ENCODE measurements at places on chromosomes 2 and 18. TPM values are rescaled to one million over a fixed set of nuclear protein-coding genes. Genes with fewer than 3 reads are reported as not detected.
A peak's percentile ranks its signal among the peaks of the same experiment; 100 is the strongest.

HNMT gene
- 12.7 TPM for total RNA-seq

GALNT5 gene
- 0.16 TPM for total RNA-seq

DCDC2C gene
- total RNA-seq, result not detected

LRP1B gene
- total RNA-seq, result 0.08 TPM

C2orf78 gene
- not detected for total RNA-seq

CTIF gene
- total RNA-seq, result 54.5 TPM

ARHGAP15 gene
- total RNA-seq, result 5.4 TPM

DYSF gene
- total RNA-seq, result 45.8 TPM

- no peak for DNase-seq
Observed at GRCh38 chr2:38233231-38233983, 143.7 kb downstream of the ATL2 start.

- DNase-seq, result no peak
Observed at GRCh38 chr2:75949385-75950030, 238.8 kb upstream of the GCFC2 start.

DNA sequence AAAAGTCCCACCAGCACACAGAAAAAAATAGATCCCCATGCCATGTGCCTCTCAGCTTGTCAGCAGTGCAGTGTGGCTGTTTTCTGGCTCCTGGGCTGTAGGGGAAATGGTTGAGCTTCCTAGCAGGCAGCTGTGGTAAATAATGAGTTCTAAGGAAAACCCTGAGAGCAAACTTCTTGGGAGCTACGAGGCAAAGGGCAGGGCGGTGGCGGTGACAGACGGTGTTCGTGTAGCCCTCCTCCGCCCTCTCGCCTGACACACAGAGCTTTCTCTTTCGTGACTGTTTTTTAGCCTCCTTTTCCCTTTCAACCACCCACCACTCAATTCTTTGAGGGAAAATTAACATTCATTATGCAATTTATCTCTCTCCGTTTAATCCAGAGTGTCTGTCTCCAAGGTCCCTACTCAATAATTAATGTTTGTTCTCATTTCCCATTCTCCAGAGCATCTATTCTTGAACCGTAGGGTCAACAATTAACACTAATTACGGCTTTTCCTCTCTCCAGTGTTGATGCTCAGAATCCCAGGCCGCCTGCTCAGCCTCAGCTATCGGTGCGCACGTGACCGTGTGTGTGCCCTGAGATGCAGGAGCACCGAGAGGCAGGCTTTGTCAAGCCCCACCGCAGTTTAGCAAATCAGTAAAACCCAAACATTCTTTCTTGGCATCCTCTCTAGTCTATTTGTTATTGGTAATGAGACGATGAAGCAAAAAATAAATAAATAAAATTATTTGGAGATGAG is 50.1 kb downstream of the KIAA2012 start:
- no peak for DNase-seq

GRCh38 chr2:48545244-48545643 is 15.3 kb downstream of the STON1 start:
- DNase-seq, result no peak

GRCh38 chr2:101111917-101112771 is 39.0 kb downstream of the TBC1D8 start:
- DNase-seq, result peak; percentile 50

DNA sequence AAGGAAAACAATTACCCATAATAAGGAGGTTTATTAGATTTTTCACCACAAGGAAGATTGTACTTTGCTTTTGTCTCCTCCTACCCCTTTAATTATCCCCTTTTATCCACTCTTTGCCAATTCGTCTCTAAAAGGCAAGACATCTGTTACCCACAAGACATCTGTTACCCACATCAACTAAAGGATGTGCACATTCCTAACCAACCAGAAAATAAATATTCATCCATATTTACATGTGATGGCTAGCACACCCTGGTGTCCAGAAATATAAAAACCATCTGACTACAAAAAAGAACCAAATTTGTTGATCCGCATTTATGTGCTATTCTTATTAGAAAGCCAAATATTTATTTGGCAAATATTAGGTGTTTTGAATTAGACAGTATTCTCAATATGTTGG is 35.7 kb downstream of the ACVR1C start:
- DNase-seq, result no peak

GRCh38 chr18:68724021-68724420 is 9.1 kb upstream of the TMX3 start:
- DNase-seq, result no peak

DNA sequence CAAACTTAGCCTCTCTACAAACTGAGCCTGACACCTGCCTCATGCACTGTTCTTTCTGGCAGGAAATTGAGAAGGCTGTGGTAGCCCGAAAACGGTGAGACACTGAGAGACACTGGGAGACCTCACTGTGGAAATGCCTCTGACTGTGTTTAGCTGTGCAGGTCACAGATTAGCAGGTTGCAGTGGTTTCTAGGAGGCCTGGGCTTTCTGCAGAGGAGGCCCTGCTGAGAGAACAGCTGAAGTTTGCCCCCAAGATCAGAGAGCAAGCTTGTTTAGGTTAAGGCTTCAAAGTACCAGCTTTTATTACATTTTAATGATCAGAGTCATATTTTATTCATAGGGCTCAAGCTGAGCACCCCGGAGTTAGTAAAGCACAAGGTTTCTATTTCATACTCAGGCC is 68.7 kb upstream of the LYPD6 start:
- no peak for DNase-seq

DNA sequence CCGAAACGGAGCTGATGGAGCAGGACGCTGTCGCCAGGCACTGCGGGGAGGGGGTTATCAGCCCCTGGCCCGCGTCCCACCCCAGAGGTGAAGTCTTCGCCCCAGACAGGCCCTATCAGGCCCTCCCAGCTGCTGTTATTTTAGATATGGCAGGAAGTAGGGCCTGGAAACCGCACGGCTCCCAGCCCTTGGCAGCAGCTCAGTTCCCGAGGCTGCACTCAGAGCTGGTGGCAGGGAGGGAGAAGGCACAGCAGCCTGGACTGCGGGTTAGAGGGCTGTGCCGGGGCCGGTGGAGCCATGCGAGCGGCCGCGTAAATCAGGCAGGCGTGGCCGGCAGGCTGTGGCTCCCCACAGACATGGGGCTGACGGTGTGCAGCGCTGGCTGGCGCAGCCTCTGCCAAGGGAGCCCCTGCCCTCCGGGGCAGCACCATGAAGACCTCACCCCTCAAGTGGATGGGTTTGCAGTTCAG is 111.4 kb downstream of the NFATC1 start:
- DNase-seq, result peak; percentile 88

- no peak for DNase-seq
Observed at GRCh38 chr18:39701055-39701783, 2135.6 kb upstream of the CELF4 start.

GRCh38 chr2:9543557-9543956 is 12.1 kb downstream of the ADAM17 start:
- no peak for DNase-seq

DNA sequence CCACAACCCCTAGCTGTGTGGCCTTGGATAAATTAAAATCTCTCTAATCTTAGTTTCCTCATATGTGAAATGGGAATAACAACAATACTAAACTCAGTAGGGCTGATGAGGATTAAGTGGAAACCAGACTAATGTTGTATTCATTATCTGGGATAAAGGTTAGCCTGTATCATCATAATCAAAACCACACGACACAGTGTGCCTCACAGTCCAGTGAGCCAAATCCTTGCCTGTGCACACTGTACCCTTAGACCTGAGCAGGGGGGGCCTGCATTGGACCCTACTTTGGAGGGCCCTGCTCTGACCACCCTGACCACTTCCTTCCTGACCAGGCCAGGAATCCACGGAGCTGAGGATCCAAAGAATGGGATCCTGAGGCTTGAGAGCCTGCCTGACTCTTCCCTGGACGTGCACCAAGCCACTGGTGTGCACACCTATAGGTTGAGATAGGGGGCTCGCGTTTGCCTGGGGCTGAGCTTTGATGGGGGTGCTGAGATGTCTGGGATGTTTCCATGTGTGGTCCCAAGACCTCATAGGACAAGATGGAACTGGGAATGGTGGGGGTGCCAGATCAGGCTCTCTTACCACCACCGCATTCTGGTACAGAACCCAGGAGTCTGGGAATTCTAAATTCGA is 69.7 kb downstream of the TGOLN2 start:
- DNase-seq, result no peak

DNA sequence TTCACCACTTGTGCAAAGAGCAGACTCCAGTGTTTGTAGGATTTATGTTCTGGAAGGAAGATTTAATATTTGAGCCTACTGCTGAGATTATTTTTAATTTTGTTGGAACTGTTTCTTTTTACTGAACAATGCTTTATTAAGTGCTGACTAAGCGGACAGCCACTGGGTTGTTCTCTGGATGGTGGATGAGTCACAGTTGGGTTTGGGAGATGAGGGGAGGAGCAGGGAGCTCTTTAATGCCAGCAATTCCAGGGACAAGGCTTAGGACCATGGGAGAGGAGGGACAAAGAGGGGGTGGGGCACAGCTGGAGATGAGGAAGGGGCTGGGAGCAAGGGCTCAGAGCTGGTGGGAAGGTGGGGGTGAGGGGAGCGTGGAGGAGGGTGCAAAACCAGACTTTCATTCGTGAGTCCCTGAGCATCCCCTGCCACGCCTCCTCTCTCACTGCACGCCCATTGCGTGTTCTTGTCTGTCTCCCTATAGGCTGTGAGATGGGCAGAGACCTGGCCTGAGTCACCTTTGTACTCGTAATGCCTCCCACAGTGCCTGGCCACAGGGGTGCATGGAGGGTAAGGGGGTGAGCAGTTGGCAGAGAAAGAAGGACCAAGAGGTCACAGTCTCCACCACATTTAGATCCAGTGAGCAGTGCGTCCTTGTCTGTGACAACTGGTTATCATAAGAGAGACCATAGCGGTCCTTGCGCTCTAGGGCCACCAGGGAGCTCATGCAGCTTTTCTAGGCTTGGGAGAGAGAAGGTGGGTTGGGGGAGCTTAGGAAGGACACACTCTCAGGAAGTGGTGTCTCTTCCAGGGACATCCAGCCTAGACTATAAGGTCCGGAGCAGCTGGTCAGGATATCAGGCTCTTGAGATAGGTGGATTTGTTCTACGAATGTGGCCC is 18.4 kb downstream of the SLC4A3 start:
- no peak for DNase-seq

GRCh38 chr18:41870191-41870590 is 84.8 kb upstream of the PIK3C3 start:
- no peak for DNase-seq

DNA sequence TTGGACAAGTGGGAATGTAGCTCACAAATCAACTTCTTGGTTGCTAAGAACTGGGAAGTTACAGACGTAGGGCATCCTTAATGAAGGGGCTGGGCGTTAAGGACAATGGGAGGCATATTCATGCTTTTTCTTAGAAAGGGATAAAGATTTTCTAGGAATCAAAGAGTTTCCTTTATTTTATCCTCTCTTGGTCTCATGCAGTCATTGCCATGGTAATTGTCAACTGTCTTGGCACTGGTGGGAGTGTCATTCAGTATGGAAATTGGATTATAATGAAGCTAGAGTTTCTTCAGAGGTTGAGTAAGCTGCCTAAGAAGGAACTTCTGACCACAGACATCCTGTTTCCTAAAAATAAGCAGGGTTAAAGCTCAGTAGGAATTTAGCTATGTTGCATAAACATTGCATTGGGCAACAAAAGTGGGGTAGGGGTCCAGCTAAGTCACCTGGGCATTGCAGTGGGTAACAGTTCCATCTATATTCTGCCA is 114.0 kb downstream of the LYPD6B start:
- no peak for DNase-seq

DNA sequence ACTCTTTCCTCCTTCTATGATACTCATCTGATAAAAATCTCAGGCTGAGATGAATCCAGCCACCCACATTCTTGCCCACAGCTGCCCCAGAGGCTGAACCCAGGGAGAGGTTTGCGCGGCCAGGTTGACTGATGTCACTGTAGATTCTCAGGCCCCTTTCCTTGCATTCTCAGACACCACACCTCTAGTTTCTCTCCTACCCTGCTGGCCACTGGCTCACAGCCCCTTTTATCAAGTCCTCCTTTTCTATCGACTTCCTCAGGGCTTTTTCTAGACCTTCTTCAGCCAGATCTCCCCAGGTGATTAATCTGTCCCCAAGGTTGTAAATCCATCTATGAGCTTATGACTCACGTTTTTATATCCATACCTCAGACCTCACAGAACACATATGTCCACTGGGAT is 99.8 kb downstream of the TACR1 start:
- DNase-seq, result no peak

GRCh38 chr2:62570861-62571698 is 65.1 kb upstream of the TMEM17 start:
- peak; percentile 39 for DNase-seq

- peak; percentile 54 for DNase-seq
Observed at GRCh38 chr18:2880473-2880872, 33.7 kb downstream of the EMILIN2 start.

DNA sequence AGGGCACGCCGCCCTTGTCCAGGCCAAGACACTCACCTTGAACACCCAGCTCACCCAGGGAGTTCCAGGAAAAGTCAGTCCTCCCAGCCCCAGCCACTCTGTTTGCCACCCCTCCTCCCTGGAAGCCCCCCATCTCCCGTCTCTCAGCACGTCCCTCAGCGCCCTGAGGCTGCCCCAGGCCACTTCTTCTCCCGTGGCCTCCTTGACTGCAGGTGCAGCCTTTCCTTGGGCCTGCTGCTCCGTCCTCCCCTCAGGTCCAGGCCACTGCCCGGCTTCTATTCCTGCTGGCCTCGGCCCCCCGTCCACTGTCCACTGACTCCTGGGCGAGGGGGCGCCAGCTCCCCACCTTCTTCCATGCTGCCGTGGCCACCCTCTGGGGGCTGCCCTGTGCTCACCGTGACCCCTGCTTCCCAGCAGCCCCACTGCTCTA is 239.1 kb downstream of the HDAC4 start:
- no peak for DNase-seq

- DNase-seq, result no peak
Observed at GRCh38 chr2:172375251-172375650, 52.1 kb upstream of the ITGA6 start.

- DNase-seq, result no peak
Observed at GRCh38 chr2:222241128-222241870, 57.5 kb downstream of the PAX3 start.

DNA sequence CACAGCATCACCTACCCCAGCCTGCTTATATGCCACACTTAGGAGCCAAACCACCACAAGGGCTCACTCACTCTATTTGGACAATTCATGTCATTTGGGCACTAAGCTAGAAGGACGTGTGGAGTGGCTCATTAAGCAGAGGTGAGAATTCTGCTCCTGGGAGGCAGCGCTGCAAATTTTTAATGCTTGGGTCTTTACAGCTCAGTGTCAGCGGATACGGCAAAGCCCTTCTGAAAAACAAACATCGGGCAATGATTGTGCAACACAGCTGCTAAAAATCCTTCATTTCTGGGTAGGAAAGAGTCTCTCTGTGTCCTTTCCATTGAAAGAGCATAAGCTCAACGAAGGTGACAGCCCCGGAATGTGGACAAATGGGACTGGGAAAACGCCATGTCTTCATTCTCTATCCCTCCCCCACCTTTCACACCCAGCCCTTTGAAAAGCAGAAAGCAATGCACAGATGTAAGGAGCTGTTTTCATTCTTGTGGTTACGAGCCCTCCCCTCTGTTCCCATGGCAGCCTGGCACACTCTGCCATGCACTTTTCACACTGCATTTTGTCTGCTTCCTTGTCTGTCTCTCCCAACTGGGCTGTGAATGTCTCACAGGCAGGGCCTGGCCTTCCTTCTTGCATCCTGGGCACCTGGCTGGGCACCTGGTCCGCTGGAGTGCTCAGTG is 16.0 kb downstream of the TMEM177 start:
- no peak for DNase-seq

GRCh38 chr2:212295571-212295970 is 243.0 kb downstream of the ERBB4 start:
- DNase-seq, result no peak

All from Right ventricle myocardium superior (tissue), 1 donor.